Left colon (tissue), 2 donors: ENCODE measurements at places on chromosomes 2 and 18. TPM values are rescaled to one million over a fixed set of nuclear protein-coding genes. Genes with fewer than 3 reads are reported as not detected.

Gene OXER1
- total RNA-seq, result 2.9 TPM

Gene SP140
- 2.6 TPM for total RNA-seq

Gene ACVR1C
- total RNA-seq, result 14.6 TPM

Gene LIPG
- total RNA-seq, result 14.2 TPM

Gene POTEF
- total RNA-seq, result not detected

Gene METTL21A
- total RNA-seq, result 16.3 TPM

Gene MATN3
- 0.15 TPM for total RNA-seq

Gene LINC00305
- not detected for total RNA-seq

Gene EMILIN2
- 16.3 TPM for total RNA-seq

Gene PSMA8
- total RNA-seq, result not detected

Gene REG3A
- 3.7 TPM for total RNA-seq

Gene PLEK
- 7.8 TPM for total RNA-seq

DNA sequence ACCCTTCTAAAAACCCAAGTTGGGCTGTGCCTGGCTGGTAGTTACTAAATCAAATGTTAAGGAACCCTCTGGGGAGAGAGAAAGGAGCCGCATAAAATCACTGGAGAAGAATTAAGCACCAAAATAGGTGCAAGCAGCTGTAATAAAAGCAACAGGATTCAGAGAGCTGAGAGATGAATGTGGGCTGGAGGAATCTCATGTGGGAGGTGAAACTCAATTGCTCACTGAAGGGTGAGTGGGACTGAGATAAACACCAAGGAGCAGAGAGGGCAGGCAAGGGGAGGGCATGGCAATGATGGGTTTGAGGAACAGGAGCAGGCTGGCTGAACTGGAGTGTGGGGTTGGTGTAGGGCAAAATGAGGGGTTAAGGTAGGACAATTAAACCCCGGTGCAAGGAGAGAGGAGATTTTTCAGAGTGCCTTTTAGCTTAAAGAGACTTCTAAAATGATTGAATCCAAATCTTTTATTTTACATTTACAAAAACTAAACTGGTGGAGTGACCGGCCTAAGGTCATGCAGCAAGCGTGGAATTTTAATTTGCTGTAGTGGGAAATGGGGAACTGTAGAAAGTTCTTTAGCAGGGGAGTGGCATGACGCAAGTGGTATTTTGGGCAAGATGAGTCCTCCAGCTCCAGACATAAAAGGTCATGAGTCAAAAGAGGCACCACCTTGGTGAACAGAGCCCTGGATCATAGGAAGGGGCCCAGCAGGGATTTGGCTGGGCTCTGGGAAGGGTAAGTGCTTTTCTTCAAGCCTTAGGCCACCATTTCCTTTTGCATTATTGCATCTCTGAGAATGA, 10.5 kb downstream of the PLB1 start:
- no peak for DNase-seq

DNA sequence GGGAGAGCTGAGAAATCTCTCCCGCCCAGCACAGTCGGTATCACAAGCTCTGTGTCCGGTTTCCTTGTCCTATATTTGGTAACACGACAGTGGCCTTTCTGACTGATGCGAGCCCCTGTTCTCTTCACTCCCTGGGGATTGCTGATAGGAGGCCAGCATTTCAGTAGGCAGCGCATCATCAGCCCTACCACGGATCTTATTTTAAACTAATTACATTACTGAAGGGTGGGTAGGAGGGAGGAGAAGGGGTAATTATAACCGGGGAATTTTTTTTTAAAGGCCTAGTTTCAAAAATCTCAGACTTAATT, 125.6 kb upstream of the LGALSL start:
- DNase-seq, result no peak

DNA sequence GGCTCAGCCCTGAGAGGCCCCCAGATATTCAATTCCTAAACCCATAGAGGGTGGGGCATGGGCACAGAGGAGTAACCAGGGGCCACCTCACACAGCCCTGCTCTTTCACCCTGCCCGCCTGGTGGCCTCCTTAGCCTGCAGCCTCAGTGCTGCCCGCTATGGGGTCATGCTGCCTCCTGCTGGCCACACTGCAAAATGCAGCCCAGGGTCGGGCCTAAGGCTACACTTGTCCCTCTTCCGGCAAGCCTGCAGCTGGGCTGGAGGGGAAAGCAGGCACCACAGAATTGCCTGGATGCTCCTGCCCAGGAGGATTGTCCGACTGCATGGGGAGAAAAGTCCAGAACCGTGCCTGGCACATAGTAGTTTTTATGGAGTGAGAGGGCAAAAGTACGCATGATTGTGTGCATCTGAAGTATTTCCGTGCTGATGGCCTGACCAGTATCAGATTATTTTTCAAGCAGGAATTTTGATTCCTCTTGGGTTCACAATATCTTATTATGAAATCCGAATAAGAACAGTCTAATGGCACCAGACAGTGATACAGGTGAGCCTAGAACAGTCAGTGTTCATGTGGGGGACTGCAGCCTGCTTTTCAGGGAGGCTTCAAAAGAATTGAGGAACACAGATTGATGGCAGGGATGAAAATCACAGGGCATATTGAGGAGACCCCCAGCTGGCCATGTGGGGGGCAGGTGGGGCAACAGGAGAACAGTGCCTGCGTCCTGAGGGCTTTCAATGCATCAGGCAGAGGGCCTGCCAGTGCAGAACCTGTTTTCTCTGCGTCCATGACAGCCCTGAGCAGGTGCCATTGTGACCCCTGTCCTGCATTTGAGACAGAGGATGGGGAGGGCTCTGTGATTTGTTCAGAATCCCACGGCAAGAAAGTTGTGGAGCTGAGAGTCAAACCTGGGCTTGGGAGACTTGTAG, 51.2 kb upstream of the ALPP start:
- DNase-seq, result peak; percentile 54

- DNase-seq, result no peak
Measured at GRCh38 chr18:52387175-52387574, 47.2 kb downstream of the DCC start.

- DNase-seq, result no peak
Measured at GRCh38 chr2:236133410-236134012, 34.7 kb downstream of the GBX2 start.

DNA sequence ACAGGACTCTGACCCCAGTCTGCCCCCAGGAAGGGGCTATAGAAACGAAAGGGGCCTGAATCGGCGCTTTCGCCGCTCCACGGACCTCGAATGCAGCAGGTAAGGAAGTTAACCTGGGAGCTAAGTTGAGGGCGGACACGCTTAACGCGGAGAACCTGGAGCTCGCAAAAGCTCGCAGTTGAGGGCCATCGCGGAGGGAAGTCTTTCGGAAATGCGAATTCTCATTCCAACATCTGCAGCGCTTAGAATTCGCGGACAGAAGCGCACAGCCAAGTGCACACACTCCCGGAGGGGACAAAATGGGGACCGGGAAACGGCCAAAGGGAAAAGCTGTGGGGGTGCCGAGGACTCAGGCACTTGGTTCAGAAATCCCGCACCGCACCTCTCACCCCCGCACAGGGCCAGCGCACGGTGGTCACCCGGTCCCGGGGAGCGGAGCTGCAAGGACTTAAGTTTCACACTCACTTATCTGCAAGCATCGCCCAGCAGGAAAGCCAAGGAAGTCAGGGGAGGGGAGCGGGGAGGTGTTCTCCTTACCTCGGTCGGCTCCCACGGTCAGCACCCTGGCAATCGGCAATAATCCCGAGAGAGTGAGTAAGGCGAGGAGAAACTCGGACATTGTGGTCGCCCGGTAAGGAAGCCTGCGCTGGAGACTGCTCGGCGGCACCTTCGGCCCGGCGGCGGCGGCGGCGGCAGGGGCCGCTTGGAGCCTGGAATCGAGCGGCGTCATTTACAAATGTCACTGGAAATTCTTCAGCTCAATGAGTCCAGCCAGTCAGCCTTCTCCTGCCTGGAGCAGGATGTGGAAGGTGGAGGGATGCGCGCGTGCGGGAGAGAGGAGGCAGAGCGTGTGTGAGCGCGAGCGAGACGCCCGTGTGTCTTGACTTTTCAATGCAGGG, 456 bp downstream of the LRP1B start:
- peak; percentile 49 for DNase-seq

- DNase-seq, result no peak
Measured at GRCh38 chr2:26579025-26579722, 62.0 kb downstream of the CIB4 start.

GRCh38 chr2:64203131-64203857, 59.1 kb upstream of the PELI1 start:
- no peak for DNase-seq

- DNase-seq, result no peak
Measured at GRCh38 chr2:215942194-215942593, 71.2 kb downstream of the MREG start.

DNA sequence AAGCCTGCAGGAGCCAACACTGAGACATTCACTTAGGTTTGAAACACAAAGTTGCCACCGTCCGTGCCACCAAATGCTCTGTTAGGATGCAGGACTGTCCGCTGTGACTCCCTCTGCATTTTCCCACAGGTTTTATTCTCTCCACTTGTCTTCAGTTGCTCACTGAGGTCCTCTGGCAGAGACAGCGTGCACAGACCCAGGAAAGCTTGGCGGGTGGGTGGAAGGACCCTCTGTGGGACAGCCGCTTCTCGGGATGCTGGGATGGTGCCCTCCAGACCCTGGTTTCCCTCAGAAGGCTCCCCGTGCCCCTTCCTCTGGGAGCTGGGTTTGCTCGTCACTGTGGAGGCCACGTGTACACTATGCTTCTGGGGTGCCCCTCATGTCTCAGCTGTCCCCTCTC, 733.6 kb downstream of the GALR1 start:
- no peak for DNase-seq

GRCh38 chr2:136107051-136108033, 10.6 kb downstream of the CXCR4 start:
- DNase-seq, result no peak

DNA sequence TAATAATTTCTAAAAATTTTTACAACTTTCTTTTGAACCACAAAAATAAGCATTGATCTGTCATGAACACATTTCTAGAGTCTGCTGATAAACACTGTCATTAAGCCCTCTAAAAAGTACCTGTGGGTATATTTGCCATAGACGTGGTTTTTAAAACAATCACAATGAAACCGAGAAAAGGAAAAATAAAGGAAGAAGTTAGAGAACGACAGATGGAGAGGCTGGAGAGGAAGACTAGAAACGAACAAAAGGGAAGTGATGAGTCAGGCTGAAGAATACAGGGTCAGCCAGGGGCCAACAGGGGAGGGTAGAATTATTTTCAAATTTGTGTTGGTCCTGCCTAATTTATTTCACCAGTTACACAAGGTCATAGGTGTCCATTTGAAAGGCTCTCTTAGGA, 62.0 kb downstream of the MYL12B start:
- no peak for DNase-seq

- no peak for DNase-seq
Measured at GRCh38 chr2:240142859-240143258, 2.4 kb upstream of the OTOS start.

DNA sequence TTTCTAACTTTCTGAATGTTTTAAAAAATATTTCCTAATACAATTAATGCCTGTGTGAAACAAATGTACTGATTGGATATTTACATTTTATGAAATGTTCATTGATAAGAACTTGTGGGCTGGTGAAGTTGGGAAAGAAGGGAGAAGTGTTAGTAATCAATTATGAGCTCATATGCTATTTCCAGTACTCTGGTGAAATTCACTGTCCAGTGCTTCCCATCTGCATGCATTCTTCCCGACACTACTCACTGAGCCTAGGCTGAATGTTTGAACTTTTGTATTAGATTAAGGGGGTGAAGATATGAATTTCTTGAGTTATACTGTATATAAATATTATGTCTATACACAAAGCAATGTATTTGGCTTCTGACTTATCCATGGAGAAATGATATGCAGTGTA, 36.0 kb downstream of the SKA1 start:
- DNase-seq, result no peak

DNA sequence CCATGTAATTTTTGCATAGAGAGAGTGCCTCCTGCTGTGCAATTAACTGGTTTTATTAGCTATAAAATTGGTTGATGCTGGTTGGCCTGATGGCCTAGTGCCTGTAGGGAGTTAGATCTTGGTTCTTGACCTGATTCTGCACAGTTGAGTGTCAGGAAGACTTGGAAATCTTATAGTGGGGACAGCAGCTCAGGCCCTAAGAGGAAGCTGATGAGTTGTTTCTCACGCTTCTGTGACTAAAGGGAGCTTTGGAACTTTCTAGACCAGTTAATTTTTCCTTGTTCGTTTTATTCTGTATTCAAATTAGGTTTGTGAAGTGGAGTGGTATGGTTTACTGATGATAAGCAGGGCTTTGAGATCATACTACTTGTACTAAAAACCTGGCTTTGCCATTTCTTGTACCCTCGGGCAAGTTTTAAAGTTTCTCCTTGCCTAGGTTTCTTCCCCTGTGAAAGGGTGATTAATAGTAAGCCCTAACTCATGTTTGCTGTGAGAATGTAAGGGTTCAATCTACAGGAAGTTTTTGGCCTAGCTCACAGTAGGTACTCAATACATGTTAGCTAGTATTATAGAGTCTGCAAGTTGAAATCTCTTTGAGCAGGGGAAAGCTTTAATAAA, 82.1 kb downstream of the MAP3K20 start:
- DNase-seq, result no peak

DNA sequence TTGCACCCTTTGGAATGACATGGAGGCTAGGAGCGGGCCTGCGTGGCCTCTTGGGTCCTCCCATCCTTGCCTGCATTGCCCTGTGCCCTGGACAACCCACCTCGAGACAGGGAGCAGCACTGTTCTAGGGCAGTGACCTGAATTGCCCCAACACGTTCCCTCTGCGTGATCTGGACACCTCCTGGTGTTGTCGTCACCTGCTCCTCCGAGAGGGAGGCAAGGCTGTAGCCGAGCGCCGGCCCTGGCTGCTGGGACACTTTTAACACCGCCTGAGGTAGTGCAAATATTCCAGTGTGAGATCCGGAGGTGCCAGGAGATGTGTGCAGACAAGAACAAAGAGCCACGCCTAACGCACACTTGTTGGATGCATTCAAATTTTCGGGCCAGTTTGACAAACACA, 131.5 kb downstream of the SMAD7 start:
- DNase-seq, result peak; percentile 31

DNA sequence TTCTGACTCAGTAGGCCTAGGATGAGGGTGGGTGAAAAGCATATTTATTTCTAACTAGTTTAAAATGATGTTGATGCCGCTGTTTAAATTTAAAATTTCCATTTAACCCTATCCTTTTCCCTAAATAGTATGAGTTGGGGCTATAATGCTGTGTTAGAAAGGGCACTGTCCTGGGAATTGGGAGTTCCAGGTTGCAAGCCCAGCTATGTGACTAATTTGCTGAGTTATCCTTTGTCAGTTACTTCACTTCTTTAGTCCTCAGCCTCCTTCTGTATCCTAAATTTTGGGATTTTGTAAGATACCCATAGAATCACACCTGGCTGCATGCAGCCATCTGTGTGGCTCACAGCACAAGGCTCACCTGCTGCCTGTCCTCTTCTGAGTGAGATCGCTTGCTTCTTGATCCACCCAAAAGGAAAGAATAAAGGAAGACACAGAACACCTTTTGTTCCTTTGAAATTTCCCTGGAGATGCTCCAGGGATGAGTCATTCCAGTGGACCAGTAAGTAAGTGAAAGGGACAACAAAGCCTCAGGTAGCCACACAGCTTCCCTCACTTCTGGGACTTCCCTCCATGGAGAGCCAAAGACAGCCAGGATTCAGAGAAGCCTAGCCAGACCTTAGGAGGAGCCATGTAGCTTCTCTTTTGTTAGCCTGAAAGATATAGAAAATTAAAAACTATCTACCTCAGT, 97.2 kb downstream of the DTNA start:
- DNase-seq, result no peak

GRCh38 chr2:29829841-29830240, 91.5 kb downstream of the ALK start:
- DNase-seq, result no peak

GRCh38 chr2:183709829-183710228, 585.6 kb downstream of the NUP35 start:
- DNase-seq, result no peak

GRCh38 chr18:70195014-70195614, 10.4 kb downstream of the RTTN start:
- no peak for DNase-seq

- no peak for DNase-seq
Measured at GRCh38 chr2:121826036-121826435, 70.6 kb downstream of the TSN start.
